ENCODE measurements at places on chromosomes 16 and 17. TPM values are rescaled to one million over a fixed set of nuclear protein-coding genes. Genes with fewer than 3 reads are reported as not detected.

DNA sequence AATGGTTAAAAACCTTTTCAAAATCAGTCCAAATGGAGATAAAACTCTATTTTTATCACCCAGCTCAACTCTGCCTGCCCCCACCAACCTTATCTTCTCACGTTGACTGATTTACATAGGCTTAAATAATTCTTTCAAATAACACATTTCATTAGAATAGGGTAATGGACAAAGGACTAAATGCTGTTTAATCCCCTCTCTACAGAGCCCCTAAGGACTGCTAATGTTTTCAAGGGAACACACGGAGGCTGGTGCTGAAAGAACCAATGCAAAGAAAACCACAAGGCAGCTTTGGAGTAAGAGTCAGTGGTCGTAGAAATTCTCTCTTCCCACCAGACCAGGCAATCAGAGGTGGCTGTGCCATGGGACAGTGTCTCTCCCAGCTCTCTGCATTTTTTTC is 445.7 kb upstream of the MAF start:
- no peak overlapping the region for H3K27ac ChIP-seq
- H3K36me3 ChIP-seq = no peaks in the 10 kb centered on the region
- no peak overlapping the region for H3K4me3 ChIP-seq

DNA sequence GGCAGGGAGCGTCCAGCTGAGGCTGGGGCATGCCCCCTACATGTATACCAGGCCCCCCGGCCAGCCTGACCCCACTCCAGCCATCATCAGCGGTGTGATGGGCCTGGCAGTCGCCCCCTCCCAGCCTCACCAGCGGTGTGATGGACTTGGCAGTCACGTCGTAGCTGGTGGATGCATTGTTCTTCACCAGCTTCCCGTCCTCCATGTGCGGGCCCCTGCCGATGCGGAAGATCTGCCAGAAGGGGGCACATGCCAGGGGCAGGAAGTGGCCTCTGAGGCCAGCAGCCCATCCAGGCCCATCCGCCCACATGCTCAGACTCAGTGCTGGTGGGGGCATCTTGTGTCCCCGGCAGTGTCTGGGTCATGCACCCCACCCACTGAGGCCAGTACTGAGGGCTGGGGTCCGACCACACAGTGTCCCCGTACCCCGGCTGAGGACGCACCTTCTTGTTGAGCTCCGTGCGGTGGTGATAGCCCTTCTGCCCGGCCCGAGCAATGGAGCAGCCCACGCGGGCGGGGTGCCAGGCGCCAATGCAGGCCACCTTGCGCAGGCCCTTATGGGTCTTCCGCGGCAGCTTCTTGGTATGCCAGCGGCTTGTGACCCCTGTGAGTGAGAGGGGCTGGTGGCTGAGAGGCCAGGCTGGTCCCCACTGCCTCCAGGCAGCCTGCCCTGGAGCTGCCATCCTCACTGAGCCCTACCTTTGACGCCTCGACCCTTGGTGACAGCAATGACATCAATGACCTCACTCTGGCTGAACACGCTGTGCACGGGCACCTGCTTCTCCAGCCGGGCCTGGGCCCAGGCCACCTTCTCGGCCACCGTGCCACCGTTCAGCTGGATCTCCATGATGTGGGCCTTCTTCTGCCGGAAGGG is 3.7 kb upstream of the MSRB1 start:
- DNase-seq = no peak
- no peaks in the 10 kb centered on the region for H3K36me3 ChIP-seq
- no peak overlapping the region for H3K27ac ChIP-seq
- no peaks in the 10 kb centered on the region for H3K27me3 ChIP-seq
- H3K4me1 ChIP-seq = peaks cover 35% of the 10 kb centered on the region
- H3K4me3 ChIP-seq = no peak overlapping the region

DNA sequence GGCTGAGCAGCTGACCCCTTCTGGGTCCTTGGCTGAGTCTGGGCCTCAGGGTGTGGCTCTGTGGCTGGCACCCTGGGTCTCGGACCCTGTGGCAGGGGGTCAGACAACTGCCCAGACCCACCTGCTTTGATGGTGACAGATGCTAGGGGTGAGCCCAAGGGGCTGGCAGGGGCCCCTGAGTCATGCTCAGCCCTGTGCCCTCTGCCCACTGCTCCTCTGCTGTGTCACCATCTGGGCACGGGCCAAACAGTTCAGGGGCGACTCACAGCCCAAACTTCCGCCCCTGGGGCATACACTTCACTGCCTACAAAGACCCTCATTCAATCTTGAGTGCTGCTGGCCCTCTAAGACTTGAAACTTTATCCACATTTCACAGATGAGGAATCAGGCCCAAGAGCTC is 5.7 kb downstream of the ADGRG1 start:
- DNase-seq = no peak
- H3K4me1 ChIP-seq = peaks cover 54% of the 10 kb centered on the region
- H3K27me3 ChIP-seq = peaks cover 15% of the 10 kb centered on the region
- no peaks in the 10 kb centered on the region for H3K36me3 ChIP-seq
- no peak overlapping the region for H3K4me3 ChIP-seq

NLRC5 gene
- total RNA-seq = 3.2 TPM

GRCh38 chr17:69335058-69335457 is 8.1 kb upstream of the ABCA5 start:
- peak; percentile 24 for DNase-seq
- no peaks in the 10 kb centered on the region for H3K36me3 ChIP-seq
- no peak overlapping the region for H3K27ac ChIP-seq
- H3K4me1 ChIP-seq = no peaks in the 10 kb centered on the region
- no peaks in the 10 kb centered on the region for H3K27me3 ChIP-seq

GRCh38 chr17:19796457-19796856 is 48.4 kb upstream of the ALDH3A1 start:
- H3K27ac ChIP-seq = no peak overlapping the region
- peaks cover 51% of the 10 kb centered on the region for H3K36me3 ChIP-seq
- no peak overlapping the region for H3K4me3 ChIP-seq
- H3K4me1 ChIP-seq = no peaks in the 10 kb centered on the region
- DNase-seq = no peak
- H3K27me3 ChIP-seq = no peaks in the 10 kb centered on the region

- no peak overlapping the region for H3K4me3 ChIP-seq
- H3K4me1 ChIP-seq = peaks cover 8% of the 10 kb centered on the region
- no peak for DNase-seq
- no peaks in the 10 kb centered on the region for H3K36me3 ChIP-seq
- no peak overlapping the region for H3K27ac ChIP-seq
Measured at GRCh38 chr17:77770331-77771105, 188.0 kb upstream of the TNRC6C start.

DNA sequence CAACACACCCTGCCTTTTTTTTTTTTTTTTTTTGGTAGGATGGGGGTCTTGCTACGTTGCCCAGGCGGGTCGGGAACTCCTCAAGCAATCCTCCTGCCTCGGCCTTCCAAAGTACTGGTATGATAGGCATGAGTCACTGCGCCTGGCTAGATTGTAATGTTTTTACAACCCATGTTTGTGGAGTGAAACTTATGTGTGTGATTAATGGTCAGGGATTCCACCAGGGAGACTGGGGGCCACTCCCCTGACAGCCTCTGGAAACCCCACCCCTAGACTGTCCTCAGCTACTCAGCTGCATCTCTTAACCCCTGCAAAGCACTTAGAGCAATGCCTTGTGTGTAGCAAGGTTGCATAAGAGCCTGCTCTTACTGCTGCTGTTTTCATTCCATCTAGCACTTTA is 220.5 kb downstream of the PARN start:
- no peak overlapping the region for H3K4me3 ChIP-seq
- H3K27ac ChIP-seq = no peak overlapping the region
- H3K27me3 ChIP-seq = no peaks in the 10 kb centered on the region
- peaks cover 3% of the 10 kb centered on the region for H3K4me1 ChIP-seq
- no peak for DNase-seq

DNA sequence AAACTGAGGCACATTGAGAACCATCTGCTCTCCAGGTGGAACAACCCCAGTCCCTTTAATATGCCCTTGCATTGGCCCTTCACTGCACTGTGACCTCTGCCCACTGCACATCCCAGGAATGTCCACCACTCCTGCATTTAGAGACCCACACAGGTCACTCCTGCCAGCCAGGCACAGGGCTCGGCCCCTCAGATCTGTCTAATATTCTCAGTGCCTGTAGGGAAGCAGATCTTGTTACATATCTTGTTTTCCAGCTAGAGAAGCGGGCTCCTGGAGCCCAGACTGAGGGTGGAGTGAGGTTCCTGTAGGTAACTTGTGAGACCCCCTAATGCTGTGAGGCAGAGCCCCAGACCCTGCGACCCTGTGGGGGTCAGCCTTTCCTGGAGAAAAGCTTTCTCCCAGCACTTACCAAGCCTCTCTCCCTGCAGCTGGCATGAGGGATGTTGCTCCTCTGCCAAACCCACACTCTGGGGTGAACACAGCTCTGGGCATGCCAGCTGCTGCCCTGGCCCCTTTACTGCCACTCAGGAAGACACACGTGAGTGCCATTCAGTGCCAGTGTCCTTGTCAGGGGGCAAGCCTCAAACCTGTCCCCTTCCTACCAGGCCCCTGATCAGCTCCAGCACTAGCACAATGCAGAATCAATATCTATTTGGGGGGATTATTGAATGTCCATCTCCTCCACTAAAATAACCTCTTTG is 40.3 kb upstream of the CRHR1 start:
- H3K36me3 ChIP-seq = no peaks in the 10 kb centered on the region
- peaks cover 14% of the 10 kb centered on the region for H3K4me1 ChIP-seq
- peaks cover 17% of the 10 kb centered on the region for H3K27me3 ChIP-seq
- DNase-seq = no peak

NACA2 gene
- total RNA-seq = 0.22 TPM

DNA sequence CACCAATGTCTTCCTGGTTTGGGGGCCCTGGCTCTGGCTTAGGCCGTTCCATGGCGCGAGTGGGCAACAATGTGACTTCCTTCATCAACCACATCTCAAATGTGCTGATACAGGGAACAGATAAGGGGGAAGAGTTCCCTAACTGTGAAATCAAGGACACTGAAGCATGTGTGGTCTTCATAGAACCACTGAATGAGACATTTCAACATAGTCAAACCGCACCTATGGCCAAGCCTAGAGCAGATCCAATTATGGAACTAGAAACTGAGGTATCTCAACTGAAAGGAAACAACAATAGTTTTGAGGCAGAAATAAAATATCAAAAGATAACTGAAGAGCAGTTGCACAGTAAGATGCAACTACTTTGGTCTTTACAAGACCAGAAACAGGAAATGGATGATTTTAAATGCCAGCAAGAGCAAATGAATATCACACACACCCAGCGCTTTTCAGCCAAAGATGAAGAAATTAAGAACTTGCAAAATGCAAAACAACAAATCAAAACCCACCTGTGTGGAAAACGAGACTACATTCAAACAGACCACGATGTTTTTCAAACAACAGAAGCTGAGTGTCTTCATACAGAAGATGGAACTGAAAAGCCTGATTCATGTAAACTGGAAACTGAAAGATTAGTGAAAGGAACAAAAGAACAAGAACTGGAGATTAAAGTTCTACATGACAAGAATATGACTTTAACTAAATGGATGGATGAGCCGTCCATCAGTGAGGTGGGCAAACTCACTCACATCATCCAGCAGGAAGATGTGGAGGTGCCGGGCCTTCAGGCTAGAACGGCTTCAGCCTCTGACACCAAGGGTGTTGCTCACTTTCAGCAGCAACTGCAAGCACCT is 18.1 kb upstream of the LCMT1 start:
- H3K27me3 ChIP-seq = peaks cover 2% of the 10 kb centered on the region
- H3K4me1 ChIP-seq = no peaks in the 10 kb centered on the region
- H3K4me3 ChIP-seq = no peak overlapping the region
- H3K27ac ChIP-seq = no peak overlapping the region
- DNase-seq = no peak

CACNG4 gene
- total RNA-seq = 2.3 TPM

DNA sequence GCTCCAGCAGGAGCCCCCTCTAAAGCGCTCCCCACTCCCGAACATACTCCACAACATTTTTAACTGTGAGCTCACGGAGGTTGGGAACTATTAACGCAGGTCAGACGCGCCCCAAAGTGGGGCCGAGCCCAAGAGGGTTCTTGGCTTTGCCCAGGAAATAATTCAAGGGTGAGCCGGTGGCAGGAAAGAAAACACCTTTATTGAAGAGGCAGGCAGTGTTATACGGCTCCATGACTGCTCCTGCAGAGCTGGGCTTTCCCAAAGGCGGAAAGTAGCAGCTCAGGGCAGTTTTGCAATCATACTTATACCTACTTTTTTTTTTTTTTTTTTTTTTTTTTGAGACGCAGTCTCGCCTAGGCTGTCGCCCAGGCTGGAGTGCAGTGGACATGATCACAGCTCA is 6.2 kb downstream of the ADCY9 start:
- H3K27me3 ChIP-seq = no peaks in the 10 kb centered on the region
- H3K4me1 ChIP-seq = peaks cover 44% of the 10 kb centered on the region
- H3K27ac ChIP-seq = no peak overlapping the region
- H3K4me3 ChIP-seq = no peak overlapping the region
- peaks cover 28% of the 10 kb centered on the region for H3K36me3 ChIP-seq

CD300A gene
- total RNA-seq = 2.5 TPM

ELP5 gene
- 45.4 TPM for total RNA-seq

SECTM1 gene
- 5.3 TPM for total RNA-seq

CTRL gene
- total RNA-seq = 0.66 TPM

DNA sequence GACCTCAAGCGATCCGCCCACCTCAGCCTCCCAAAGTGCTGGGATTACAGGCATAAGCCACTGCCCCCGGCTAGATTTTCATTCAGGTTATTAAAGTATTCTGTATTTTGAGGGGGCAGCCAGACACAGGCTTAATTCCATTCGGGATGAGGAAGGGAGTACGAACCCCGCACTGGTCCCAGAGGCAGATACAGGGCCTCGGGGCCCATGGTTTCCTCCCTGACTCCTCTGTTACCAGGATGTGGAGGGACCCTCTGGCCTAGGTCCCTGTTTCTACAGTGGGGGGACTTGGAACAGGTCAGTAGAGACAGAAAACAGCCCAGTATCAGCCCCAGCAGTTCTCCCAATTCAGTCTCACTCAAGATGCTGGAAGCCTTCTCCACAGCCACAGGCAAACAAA is 42.0 kb downstream of the PECAM1 start:
- H3K36me3 ChIP-seq = no peaks in the 10 kb centered on the region
- DNase-seq = no peak
- peaks cover 21% of the 10 kb centered on the region for H3K4me1 ChIP-seq

ALDH3A1 gene
- total RNA-seq = 0.18 TPM

- no peaks in the 10 kb centered on the region for H3K27me3 ChIP-seq
- no peak overlapping the region for H3K27ac ChIP-seq
- peaks cover 13% of the 10 kb centered on the region for H3K36me3 ChIP-seq
- no peak overlapping the region for H3K4me3 ChIP-seq
- no peak for DNase-seq
- H3K4me1 ChIP-seq = no peaks in the 10 kb centered on the region
Measured at GRCh38 chr17:64196601-64197000, 66.5 kb downstream of the TEX2 start.

TP53TG3D gene
- total RNA-seq = 0.13 TPM

ZPBP2 gene
- total RNA-seq = not detected

ELMO3 gene
- 0.80 TPM for total RNA-seq

GRCh38 chr17:27540318-27541101 is 84.3 kb downstream of the KSR1 start:
- peaks cover 26% of the 10 kb centered on the region for H3K4me1 ChIP-seq
- H3K4me3 ChIP-seq = no peak overlapping the region
- no peaks in the 10 kb centered on the region for H3K27me3 ChIP-seq
- no peak overlapping the region for H3K27ac ChIP-seq
- no peaks in the 10 kb centered on the region for H3K36me3 ChIP-seq
- no peak for DNase-seq

GRCh38 chr16:75362846-75363245 is 70.5 kb downstream of the CFDP1 start:
- H3K27ac ChIP-seq = no peak overlapping the region
- H3K4me1 ChIP-seq = no peaks in the 10 kb centered on the region
- H3K36me3 ChIP-seq = no peaks in the 10 kb centered on the region
- H3K27me3 ChIP-seq = no peaks in the 10 kb centered on the region

All from muscle of leg (tissue), 16 donors.